Activated naive CD8-positive, alpha-beta T cell treated with anti-CD3 and anti-CD28 coated beads for 36 hours (primary cell): ENCODE measurements at places on chromosomes 1 and 21. TPM values are rescaled to one million over a fixed set of nuclear protein-coding genes. Genes with fewer than 3 reads are reported as not detected.

The C1orf35 gene
- total RNA-seq: 26.1 TPM

The MAEL gene
- 0.14 TPM for total RNA-seq

The FAM163A gene
- total RNA-seq: not detected

The ARHGEF19 gene
- 4.4 TPM for total RNA-seq

The ACKR1 gene
- total RNA-seq: not detected

The SVBP gene
- total RNA-seq: 13.7 TPM

The LCE6A gene
- not detected for total RNA-seq
